Smooth muscle cell of trachea (primary cell): ENCODE measurements at places on chromosomes 4 and X. TPM values are rescaled to one million over a fixed set of nuclear protein-coding genes. Genes with fewer than 3 reads are reported as not detected.

The SLC38A5 gene
- total RNA-seq: 56.4 and 78.2 TPM in 2 replicates

The KLHL4 gene
- under 0.01 and 0.58 TPM in 2 replicates for total RNA-seq

The MTTP gene
- total RNA-seq: 0.15 and 0.50 TPM in 2 replicates

The CCSER1 gene
- not detected in 2 replicates for total RNA-seq

The TMSB15C gene
- 2.5 and 3.8 TPM in 2 replicates for total RNA-seq

The ZAR1 gene
- not detected in 2 replicates for total RNA-seq
